Thyroid gland (tissue), 4 donors: ENCODE measurements at places on chromosomes 13 and 19. TPM values are rescaled to one million over a fixed set of nuclear protein-coding genes. Genes with fewer than 3 reads are reported as not detected.

DNA sequence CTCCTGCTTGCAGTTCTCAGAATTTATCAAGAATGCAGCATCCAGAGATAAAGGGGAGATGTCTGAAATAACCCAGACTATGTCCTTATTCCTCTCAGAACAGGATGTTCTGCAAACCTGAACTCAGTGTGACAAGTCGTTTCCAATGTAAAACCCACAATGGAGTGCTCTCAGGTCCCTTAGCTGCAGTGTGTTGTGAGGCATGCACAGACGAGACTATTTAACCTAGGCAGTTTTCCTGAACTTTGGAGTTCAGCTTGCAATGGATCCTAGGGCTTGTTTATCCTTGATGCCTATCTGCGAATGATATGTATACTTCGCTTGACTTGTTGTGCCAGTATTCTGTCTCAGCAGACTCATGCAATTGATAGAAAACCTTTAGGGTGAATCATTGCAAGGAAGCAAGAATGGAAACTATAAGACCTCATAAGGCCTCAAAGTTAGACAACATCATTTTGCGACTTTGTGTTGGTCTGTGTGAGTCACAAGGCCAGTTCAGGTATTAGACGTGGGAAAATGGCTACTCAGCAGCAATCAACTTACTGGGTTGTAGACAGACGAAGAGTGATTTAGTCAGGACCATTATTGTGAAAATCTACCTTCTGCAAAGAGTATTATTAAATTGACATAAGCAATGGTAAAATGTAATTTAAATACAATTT, 2439.9 kb upstream of the PCDH20 start:
- no peaks in the 10 kb centered on the region for H3K27me3 ChIP-seq
- H3K4me1 ChIP-seq: no peaks in the 10 kb centered on the region
- H3K27ac ChIP-seq: no peak overlapping the region
- no peaks in the 10 kb centered on the region for H3K36me3 ChIP-seq
- no peak for DNase-seq
- no peak overlapping the region for H3K4me3 ChIP-seq

DNA sequence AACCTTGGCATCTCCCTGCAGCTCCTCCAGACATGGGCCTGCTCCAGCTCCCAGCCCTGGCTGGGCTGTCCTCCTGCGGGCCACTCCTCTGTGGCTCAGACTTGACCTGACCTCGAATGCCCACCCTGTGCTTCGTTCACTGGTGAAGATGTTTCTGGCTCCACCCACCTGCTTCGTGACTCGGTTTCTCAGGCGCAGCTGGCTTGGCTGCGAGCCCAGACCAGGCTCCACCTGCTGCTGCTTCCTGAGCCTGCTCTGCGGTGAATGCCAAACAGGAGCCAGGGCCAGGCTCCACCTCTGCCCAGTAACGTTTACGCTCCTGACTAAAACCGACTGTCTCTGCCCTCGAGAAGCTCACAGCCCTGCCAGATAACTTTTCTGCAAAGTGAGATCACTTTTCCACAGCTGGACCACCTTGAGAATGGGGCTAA, 8.9 kb upstream of the RSPH6A start:
- H3K4me3 ChIP-seq: no peak overlapping the region
- DNase-seq: no peak
- no peaks in the 10 kb centered on the region for H3K4me1 ChIP-seq
- H3K36me3 ChIP-seq: peaks cover 52% of the 10 kb centered on the region

GRCh38 chr13:110886870-110887596, 27.8 kb downstream of the ANKRD10 start:
- H3K36me3 ChIP-seq: peaks cover 3% of the 10 kb centered on the region
- H3K4me1 ChIP-seq: no peaks in the 10 kb centered on the region
- no peaks in the 10 kb centered on the region for H3K27me3 ChIP-seq
- DNase-seq: no peak
- H3K4me3 ChIP-seq: no peak overlapping the region

DNA sequence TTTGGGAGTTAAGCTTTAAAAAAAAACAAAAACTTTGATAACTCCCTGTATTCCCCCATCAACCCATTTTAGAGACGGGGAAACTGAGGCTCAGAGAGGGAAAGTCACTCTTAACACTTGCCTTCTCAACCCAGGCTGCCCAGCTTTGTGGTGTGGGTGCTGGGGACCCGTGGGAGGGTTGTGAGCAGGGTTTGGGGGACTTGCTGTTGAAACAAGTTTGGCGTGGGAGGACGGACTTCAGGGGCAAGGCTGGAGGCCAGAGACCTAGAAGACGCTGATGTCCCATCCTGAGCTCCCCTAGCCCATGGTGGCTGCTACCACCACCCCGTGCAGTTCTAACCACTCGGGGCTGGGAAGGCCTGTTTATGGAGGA, 747 bp upstream of the CACTIN start:
- no peaks in the 10 kb centered on the region for H3K36me3 ChIP-seq
- H3K4me1 ChIP-seq: peaks cover 15% of the 10 kb centered on the region
- H3K27me3 ChIP-seq: no peaks in the 10 kb centered on the region
- peak overlapping the region; percentile 92 for H3K27ac ChIP-seq

DNA sequence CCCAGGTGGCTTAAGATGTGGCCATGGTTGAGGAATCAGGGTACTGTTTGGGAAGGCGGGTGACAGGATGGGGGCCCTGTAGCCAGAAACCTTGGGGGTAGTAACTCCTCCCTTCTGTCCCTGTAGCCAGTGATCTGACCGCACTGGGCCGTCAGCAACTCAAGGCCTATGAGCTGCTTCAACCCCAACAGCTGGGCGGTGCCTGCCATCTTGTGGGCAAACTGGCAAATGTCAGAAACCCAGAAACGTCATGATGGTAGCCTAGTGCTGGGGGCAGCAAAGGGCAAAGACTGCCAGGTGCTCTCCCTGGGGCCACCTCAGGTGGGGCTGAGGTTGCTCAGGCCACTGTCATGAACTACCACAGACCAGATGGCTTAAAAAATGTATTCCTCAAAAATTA, 3.5 kb downstream of the COPE start:
- peaks cover 18% of the 10 kb centered on the region for H3K4me1 ChIP-seq
- no peak overlapping the region for H3K27ac ChIP-seq
- H3K27me3 ChIP-seq: no peaks in the 10 kb centered on the region
- no peak for DNase-seq
- H3K4me3 ChIP-seq: no peak overlapping the region

- H3K4me1 ChIP-seq: peaks cover 8% of the 10 kb centered on the region
- H3K27ac ChIP-seq: no peak overlapping the region
- H3K4me3 ChIP-seq: no peak overlapping the region
- no peak for DNase-seq
- no peaks in the 10 kb centered on the region for H3K27me3 ChIP-seq
Observed at GRCh38 chr19:17538684-17539237, 16.7 kb upstream of the COLGALT1 start.

GRCh38 chr19:43681821-43682220, 11.9 kb upstream of the PLAUR start:
- H3K4me3 ChIP-seq: no peak overlapping the region
- H3K27ac ChIP-seq: no peak overlapping the region
- H3K4me1 ChIP-seq: no peaks in the 10 kb centered on the region
- H3K27me3 ChIP-seq: no peaks in the 10 kb centered on the region

- no peak overlapping the region for H3K4me3 ChIP-seq
- no peaks in the 10 kb centered on the region for H3K27me3 ChIP-seq
- H3K27ac ChIP-seq: no peak overlapping the region
- H3K4me1 ChIP-seq: no peaks in the 10 kb centered on the region
- H3K36me3 ChIP-seq: no peaks in the 10 kb centered on the region
Observed at GRCh38 chr13:28466151-28466550, 28.8 kb downstream of the FLT1 start.

- no peaks in the 10 kb centered on the region for H3K27me3 ChIP-seq
- H3K4me3 ChIP-seq: no peak overlapping the region
- H3K27ac ChIP-seq: no peak overlapping the region
- H3K4me1 ChIP-seq: peaks cover 16% of the 10 kb centered on the region
- H3K36me3 ChIP-seq: no peaks in the 10 kb centered on the region
Observed at GRCh38 chr13:41708713-41709112, 251.4 kb downstream of the RGCC start.

GRCh38 chr13:95533545-95534160, 18.9 kb upstream of the CLDN10 start:
- no peak for DNase-seq
- no peak overlapping the region for H3K27ac ChIP-seq

- peaks cover 3% of the 10 kb centered on the region for H3K36me3 ChIP-seq
- H3K27me3 ChIP-seq: no peaks in the 10 kb centered on the region
- H3K27ac ChIP-seq: no peak overlapping the region
- peaks cover 25% of the 10 kb centered on the region for H3K4me1 ChIP-seq
- no peak overlapping the region for H3K4me3 ChIP-seq
Observed at GRCh38 chr19:49872245-49873128, 4.7 kb downstream of the AKT1S1 start.

DNA sequence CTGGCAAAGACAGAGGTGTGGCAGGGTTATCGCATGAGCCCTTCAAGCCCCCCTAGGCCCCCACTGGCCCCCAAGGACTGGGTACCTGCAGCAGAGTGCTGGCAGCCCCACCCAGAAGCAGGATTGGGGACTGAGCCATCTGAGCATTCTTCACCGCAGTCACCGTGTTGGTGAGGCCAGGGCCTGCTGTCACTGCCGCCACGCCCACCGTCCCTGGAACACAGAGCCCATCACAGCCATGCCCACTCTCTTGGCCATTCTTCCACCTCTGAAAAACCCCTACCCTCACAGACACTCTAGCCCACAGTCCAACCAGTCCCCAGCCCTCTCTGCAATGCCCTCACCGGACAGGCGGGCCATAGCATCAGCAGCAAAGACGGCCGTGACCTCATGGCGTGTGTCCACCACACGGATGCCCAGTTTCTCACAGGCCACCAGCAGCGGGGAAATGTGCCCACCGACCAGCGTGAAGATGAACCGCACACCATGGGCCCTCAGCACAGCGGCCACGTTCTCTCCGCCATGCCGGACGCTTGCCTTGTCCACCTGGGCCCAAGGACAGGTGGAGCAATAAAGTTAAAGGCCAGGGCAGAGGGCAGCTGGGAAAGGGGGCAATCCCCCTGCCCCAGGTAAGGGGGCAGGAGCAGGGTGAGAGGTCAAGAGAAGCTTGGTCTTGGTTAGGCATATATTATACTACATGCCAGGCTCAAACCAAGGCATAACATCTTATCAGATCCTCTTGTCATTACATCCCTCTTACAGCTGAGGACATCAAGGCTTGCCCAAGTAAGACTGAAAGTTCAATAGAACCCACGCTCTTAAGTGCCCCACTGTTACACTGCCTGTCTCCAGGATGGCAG, 16.1 kb downstream of the SYDE1 start:
- no peak overlapping the region for H3K27ac ChIP-seq
- no peak for DNase-seq
- H3K4me1 ChIP-seq: peaks cover 18% of the 10 kb centered on the region
- H3K36me3 ChIP-seq: peaks cover 23% of the 10 kb centered on the region
- no peak overlapping the region for H3K4me3 ChIP-seq

DNA sequence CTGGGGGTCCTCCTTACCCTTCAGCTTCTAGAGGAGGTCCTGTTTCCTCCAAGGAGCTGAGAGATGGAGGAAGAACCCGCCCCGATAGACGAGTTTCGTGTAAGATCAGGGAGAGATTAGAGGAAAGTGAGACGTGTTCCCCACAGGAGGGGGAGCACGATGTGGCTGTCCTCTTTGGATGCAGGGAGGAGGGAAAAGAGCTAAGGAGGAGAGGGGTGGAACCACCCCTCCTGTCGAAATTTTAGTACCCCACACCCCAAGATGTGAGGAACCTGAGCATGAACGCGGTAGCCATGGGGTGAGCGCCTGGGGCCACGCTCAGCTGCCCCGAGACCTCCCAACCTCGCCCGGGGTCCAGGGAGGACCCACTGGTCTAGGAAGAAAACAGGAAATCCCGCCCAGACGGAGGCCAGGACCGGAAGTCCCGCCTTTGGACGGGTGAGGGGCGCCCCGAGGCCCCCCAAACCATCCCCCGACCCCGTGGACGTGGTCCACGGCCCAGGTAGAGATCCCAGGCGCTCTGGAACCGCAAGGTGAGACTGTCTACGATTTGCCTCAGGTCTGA, 1.2 kb downstream of the AKT1S1 start:
- H3K36me3 ChIP-seq: peaks cover 20% of the 10 kb centered on the region
- no peaks in the 10 kb centered on the region for H3K27me3 ChIP-seq
- peak overlapping the region; percentile 100 for H3K27ac ChIP-seq
- H3K4me3 ChIP-seq: peak overlapping the region; percentile 99
- peaks cover 15% of the 10 kb centered on the region for H3K4me1 ChIP-seq

DNA sequence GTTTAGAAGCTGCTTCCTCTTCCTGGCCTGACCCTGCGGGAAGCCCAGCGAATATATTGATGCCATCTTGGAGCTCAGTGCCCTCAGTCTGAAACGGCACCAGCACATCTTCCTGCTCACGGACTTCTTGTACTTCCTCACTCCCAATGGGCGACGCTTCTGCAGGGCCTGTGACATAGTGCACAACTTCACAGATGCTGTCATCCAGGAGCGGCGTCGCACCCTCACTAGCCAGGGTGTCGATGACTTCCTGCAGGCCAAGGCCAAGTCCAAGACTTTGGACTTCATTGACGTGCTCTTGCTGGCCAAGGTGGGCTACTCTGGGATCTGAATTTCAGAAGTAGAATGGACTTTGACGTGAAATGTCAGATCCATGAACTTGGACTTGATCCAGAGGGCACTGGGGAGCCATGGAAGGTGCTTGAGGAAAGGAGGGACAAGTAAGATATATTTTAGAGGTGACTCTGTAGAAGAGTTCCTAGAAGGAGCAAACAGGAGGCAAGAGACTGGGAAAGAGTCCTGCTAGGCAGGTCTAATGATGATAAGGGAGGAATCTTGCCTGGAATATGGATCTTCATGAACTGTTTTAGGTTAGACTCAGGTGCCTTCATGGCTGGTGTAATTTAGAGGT, 38.4 kb upstream of the CYP4F8 start:
- H3K36me3 ChIP-seq: no peaks in the 10 kb centered on the region
- DNase-seq: no peak
- H3K27ac ChIP-seq: no peak overlapping the region
- H3K4me3 ChIP-seq: no peak overlapping the region

DNA sequence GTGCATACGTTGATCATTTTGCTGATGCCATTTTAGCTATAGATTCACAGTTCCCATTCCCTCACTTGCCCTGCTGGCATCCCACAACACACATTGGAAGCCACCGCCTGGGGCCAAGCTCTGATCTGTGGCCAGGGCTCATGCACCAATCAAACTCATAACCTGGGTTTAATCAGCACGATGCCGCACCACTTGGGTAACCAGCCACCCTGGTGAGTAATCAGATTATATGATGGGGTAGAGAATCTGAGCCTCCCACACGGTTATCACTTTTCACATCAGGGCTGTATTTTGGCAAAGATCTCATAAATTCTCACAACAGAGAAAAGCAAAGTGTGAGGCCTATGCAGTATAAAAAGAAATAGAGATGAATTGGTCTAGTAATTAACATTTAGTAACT, 66.0 kb upstream of the TNFRSF19 start:
- H3K27me3 ChIP-seq: no peaks in the 10 kb centered on the region
- no peak overlapping the region for H3K4me3 ChIP-seq
- no peaks in the 10 kb centered on the region for H3K4me1 ChIP-seq
- no peak for DNase-seq
- H3K27ac ChIP-seq: no peak overlapping the region
- no peaks in the 10 kb centered on the region for H3K36me3 ChIP-seq

CDX2 gene
- not detected for total RNA-seq

KLF1 gene
- not detected for total RNA-seq

SERTM1 gene
- 4.3 TPM for total RNA-seq

ZNF181 gene
- 36.8 TPM for total RNA-seq

SPACA4 gene
- 0.67 TPM for total RNA-seq

FAM216B gene
- not detected for total RNA-seq
